CD8-positive, alpha-beta memory T cell (primary cell): ENCODE measurements at places on chromosomes 4 and X. TPM values are rescaled to one million over a fixed set of nuclear protein-coding genes. Genes with fewer than 3 reads are reported as not detected.

- no peak for DNase-seq
Measured at GRCh38 chrX:67436867-67437266, 107.0 kb upstream of the AR start.

ZCCHC18 gene
- total RNA-seq: 2.9 TPM

GRCh38 chr4:52103319-52103718, 52.2 kb downstream of the SPATA18 start:
- no peak for DNase-seq

DNA sequence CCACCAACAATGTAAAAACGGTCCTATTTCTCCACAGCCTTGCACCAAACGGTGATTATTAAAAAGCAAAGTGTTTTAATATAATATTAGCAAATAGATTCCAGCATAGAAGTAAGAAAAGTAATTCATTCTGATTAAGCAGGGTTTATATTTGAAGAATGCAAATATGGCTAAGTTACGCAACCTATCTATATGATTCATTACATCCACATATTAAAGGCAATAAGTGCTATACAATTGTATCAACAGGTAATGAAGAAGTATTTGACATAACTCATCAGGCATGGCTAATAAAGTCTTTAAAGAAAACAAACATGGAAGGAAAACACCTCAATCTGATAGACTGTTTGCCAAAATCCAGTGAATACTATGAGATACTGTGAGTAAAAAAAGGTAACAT, 29.0 kb downstream of the KCNE5 start:
- no peak for DNase-seq

DNA sequence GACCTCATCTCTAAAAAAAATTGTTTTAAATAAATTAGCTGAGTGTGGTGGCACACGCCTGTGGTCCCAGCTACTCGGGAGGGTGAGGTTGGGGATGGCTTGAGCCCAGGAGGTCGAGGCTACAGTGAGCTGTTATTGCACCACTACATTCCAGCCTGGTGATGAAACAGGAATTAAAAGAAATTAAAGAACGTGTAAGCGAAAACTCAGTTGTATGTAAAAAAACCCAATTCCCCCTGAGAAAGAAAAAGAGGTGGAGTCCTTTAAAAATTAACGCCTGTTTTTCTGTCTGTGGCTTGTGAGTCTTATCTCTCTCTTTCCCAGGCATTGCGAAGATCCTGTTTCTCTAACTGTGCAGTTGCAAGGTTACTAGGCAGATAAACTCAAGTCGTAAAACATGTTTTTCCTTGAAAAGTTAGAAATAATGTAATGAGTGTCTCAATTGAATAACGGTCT, 22.1 kb downstream of the EPGN start:
- no peak for DNase-seq

DNA sequence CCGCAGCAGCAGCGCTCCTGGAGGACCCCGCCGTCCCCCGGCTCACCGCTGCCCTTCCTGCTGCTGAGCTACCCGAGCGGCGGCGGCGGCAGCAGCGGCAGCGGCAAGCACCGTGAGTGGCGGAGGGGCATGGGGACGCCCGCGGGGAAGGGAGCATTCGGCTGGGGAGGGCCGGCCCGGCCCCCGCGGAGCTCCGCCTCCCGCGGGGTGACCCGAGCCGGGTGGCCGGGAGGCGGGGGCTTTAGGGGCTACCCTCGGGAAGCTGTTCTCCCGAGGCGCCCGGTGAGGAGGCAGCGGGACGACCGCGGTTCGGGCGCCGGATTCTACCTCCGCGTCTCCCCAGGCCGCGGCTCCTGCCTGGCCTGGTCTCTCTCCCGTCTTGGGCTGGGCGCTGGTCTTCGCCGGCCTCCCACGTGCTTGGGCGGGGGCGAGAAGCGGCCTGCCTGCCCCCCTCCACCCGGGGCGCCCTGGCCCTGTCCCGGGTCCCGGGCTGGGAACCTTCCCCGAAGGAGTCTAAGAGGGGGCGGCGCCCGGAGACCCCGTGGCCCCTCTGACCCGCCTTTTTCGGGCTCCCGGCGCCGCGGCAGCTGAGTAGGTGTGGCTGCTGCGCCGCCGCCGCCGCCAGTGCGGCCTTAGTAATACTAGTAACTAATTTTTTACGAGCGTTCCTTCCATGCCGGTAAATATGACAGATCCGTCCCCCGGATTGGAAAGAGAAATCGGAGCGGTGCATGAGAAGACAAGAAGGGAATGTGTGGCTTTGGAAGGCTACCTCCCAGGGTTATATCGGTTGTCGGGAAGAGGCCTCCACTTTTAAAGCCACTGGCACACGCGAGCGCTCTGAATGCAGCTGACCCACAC, 16.4 kb upstream of the RUFY3 start:
- DNase-seq: peak; percentile 72

DNA sequence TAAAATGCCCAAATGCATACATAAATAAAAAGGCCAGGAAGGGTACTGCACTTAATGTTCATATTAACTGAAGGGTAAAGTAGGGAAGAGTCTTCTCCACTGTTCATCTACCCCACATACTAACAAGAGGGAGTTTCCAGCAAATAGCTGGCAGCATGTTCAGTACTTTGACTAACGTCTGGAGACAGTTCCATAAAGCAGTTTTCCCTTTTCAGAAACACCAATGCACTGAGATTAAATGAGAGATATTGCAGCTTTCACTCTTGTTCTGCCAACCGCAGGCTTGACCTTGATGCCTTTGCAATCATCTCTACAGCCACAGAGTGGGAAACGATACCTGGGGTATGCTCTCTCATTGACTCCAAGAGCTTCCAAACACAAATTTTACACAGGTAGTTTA, 2123.1 kb upstream of the TENM3 start:
- DNase-seq: no peak

DNA sequence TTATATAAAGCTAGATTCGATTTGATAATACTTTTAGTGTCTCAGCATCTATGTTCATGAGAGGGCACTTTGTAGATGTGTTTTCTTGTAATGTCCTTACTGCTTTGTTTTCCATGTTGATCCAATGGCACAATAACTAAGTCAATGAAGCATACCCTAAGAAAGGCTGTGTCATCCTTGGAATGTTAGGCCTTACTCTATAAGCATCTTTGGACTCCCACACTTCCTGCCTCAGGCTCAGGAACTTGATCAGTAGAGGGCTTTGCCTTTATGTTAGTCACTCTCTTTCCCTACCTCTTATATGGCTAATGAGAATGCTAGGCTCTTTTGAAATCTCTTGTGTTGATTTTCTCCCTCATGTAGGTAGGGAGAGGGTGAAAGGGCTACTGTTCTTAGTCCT, 33.2 kb upstream of the EDA2R start:
- DNase-seq: no peak

DNA sequence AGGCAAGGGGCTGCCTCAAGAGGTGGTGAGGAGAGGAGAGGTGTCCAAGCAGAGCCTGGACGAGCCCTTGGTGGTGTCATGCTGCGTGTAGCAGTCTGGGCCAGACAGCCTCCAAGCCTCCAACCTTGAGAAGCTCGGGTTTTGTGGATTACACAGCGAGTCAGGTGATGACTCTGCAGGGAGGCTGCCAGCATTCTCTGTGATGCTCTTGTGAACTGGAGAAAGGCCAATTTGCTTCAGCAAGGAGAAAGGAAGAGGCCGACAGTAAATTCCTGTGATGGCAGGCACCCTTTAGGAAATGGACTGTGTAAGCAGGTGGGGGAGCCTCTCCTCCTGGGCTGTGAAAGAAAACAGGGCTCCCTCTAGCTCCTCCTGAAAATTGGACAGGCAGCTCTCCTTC, 36.0 kb upstream of the CD99L2 start:
- DNase-seq: no peak

GRCh38 chr4:167380964-167381363, 146.7 kb upstream of the SPOCK3 start:
- DNase-seq: no peak

IQSEC2 gene
- total RNA-seq: 0.96 TPM

GRCh38 chrX:4588893-4589292, 875.4 kb upstream of the PRKX start:
- no peak for DNase-seq

DNA sequence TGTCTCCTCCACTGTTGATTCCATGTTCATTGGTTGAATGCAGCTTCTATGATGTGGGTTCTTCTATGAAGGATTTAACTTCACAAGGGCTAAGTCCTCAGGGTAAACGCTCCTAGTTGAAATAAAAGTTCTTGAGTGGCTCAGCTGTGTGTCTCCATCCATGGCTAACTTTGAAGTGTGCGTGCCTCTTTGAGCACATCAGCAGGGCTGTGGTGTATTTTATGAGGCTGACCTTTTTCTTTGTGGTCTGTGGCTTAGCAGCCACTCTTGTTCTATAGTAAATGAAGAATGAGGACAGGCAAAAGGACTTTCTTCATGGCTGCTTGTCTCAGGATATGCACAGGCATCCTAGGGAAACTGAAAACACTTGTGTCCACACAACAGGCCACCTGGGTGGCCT, 88.5 kb downstream of the KIT start:
- no peak for DNase-seq

DNA sequence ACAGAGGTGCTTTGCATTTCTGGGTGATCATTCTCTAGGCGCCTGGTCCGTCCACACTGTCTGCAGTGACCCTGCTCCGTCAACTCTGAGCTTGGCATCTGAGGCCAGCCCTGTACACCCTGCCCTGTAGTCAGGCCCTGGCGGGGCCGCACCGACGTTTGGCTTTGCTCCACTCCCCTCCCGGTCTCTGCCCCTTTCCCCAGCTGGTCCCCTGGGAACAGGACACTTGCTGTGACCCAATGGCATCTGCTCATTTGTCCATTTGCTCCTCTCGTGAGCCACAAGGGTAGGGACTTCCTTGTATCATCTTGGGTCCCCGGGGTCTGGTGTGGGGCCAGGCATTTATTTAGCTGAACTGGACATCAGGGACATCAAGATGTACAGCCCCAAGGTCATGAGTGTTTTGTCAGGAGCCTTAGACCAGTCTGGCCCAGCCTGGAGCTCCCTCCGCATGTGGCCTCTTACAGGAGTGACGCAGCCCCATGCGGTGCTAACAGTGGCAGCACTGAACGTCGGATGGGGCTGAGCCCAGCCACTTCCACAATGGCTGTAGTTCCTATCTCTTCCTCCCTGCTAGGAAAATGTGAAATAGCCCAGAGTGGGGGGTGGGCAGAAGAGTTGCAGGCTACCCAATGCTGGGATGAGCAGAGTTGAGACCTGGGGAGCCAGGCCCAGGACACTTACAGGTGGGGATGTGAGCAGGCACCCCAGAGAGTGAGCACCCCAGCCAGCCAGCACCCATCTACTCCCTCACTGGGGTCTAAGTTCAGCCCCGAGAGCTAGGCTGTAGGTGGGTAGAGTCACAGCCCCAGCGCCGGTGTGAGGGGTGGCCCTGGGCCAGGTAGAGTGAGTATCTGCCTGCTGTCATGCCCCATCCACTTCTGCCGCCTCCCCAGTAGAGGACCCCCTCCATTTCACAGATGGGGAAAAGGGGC, 2.0 kb upstream of the SH3BP2 start:
- no peak for DNase-seq

DNA sequence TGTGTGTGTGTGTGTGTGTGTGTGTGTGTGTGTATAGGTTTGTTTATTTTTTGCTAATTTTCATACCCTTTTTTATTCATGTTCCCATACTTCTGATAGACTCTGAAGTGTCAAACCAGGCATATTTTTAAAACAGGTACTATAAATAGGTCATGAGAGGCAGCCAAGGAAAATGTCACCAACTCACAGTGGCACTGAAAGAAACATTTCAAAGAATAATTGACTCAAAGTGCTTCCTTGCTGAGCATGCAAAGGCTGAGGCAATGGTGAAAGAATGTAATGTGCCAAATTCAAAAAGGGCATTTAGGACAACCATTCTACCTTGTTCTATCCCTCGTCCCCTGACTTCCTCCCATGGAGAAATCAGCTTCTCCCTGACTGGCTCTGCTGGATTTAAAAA, 95.5 kb downstream of the EIF4E start:
- no peak for DNase-seq

- DNase-seq: no peak
Measured at GRCh38 chr4:140367738-140368137, 5.7 kb upstream of the SCOC start.

DNA sequence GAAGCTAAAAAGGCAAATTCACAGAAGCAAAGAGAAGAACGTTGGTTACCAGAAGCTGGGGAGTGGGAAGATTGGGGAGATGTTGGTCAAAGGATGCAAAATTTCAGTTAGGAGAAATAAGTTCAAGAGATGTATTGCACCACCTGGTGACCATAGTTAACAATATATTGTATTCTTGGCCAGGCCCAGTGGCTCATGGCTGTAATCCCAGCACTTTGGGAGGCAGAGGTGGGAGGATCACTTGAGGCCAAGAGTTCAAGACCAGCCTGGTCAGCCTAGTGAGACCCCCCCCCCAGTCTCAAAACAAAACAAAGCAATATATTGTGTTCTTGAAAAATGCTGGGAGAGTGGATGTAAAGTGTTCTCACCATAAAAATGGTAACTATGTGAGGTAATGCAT, 67.9 kb downstream of the TAB3 start:
- no peak for DNase-seq
